ENCODE measurements at places on chromosomes 7 and 10.

GRCh38 chr10:49173201-49173772, 14.9 kb downstream of the TMEM273 start:
- DNase-seq = no peak

DNA sequence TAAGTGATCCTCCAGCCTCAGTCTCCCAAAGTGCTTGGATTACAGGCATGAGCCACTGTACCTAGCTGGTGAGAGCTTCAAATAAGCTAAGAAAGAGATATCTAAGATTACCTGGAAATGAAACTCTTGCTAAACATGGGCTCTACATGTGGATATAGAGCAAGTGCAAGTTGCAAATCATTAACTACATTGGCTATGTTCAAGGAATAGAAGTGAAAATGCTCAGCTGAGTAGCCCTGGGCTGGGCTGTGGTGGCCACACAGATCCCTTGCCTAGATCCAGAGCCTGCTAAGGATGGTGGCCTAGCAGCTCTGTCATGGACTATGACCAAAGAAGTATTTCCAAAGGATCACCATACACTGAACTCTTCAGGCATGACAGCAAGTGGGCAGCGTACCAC, 209.3 kb downstream of the PLXNA4 start:
- peak; percentile 18 for DNase-seq

GRCh38 chr10:109922358-109922975, 844 bp downstream of the XPNPEP1 start:
- DNase-seq = peak; percentile 38

DNA sequence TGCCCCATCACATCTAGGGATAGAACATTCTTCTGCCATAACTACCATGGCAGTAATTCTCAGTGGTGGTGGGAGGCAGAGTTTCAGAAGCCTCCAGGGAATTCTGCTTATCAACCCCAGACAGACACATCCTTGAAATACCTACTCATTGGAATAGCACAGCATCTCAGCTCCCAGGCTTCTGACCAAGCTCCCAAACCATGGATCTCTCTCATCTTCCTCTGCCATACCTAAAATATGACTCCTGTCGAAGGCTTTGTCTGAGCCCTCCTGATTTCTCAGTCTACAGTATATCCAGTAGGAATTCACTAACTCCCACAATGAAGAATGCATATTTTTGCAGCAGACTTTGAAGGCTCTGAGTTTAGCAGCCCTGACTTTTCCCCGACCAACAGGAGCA, 687.5 kb downstream of the GRID1 start:
- DNase-seq = no peak

DNA sequence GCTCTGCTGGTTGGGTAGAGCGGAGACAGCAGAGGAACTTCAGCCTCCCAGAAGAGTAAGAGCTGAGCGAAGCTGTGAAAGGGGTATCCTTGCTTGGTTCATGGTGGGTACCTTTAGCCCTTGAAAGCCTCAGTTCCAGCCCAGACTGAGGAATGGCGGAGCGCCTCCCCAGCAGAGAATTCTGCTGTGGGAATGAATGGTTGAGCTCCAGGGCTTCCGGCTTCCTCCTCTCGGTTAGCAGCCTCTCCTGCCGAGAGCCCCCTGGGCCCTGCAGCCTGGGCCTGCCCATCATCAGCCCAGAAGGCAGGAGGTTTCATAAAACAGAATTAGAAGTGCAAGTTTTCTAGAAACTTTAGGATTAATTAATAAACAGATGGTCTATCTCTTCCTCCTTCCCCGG, 79.9 kb upstream of the ANLN start:
- no peak for DNase-seq

DNA sequence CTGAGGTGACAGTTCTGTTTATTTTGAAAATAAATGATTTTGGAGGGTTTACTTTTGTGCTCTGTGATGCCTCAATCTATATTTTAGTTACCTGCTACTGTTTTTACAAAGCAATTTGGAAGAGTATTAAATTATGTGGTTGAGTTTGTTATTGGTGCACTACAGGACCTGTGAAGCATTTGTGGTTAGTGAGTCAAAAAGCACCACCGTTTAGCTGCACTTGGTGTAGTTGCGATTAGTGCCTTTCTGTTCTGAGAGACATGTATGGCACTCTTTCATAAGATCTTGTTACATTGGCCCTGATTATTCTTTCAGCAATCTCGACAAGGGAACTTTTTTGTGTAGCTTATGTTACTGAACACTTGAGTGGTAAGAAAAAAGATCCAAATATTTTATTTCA, 132.2 kb downstream of the BBS9 start:
- DNase-seq = no peak

DNA sequence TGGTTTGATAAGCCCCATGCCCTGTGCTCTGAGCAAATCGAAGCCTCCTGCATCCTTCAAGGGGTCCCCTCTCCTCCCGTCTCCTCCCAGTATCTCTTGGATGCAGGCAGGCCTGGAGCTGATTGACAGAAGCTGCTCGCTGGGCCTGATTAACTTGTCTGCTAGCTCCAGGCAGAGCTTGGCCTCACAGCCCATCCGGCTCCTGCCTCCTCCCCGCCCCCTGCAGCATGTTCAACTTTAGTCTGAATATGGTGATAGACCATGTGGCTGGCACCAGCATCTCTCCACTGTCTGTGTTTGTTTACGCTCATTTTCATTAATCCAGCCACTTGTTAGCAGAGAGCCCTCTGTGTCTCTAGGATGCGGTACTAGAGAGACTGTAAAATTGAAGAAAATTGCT, 432.2 kb downstream of the DPP6 start:
- no peak for DNase-seq

- peak; percentile 84 for DNase-seq
Measured at GRCh38 chr7:2760098-2760889, 72.3 kb downstream of the AMZ1 start.

DNA sequence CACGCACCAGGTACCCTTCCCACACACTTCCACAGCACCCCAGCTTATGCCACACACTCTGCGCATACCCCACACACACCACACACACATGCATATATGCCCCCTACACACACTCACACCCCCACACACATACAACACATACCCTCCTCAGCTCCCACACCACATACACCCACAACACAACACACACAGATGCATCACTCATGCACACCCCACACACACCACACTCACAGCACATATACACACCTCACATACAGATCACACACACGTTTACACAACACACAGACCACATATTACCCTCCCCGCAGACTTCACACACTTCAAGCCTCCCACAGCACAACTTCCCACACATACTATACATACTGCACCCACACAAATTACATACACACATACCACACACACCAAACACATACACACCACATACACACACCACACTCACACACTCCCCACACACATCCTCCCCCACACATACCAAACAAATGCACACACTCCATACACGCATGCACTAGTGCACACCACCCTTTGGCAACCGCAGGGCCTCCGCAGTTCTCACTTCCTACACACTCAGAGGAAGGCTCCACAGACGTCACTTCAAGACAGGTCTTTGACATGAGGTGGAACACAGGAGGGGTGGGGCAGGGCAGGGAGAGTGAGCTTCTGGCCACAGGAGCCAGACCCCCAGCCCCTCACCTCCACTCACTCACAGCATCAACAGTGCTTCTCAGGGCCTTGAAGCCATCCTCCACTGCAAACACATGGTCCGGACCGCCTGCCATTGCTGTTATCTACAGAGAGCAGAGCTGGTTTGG, 18.5 kb upstream of the ANTXRL start:
- no peak for DNase-seq

- peak; percentile 59 for DNase-seq
Measured at GRCh38 chr7:85191383-85191782, 4.5 kb upstream of the SEMA3D start.

DNA sequence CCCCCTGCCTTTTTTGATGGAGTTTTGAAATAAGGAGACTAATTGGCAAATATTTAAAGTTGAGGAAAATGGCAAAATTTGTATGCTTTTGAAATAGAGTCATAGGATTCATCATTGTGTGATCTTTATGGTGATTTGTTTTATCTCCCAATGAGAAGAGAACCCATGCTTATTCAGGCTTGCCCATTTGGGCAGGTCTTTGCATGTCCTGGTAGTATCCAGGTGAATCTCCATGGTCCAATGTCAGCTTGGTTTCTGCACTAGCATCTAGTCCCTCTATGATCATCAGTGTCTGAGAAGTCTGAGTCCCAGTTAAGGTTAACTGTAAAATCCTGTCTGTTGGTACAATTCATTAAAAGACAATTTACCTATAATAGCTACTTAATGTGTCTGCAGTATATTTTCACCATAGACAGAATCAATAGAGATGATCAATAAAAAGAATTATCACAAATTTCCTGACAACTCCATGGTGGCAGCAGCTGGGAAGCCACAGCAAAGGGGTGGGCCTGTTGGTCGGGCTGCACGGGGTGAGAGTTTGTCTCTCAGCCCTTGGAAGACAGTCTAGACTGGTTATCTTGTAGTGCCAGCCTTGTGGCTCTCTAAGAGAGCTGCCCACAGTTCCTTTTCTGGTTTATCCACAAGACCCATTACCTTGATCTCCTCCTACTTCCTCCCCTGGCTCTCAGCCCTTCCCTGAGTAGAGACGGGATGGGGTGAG, 22.2 kb upstream of the BMPER start:
- DNase-seq = peak; percentile 50

- no peak for DNase-seq
Measured at GRCh38 chr7:90891529-90891928, 295.4 kb downstream of the CDK14 start.

GRCh38 chr10:121860810-121861209, 67.0 kb downstream of the ATE1 start:
- peak; percentile 66 for DNase-seq

DNA sequence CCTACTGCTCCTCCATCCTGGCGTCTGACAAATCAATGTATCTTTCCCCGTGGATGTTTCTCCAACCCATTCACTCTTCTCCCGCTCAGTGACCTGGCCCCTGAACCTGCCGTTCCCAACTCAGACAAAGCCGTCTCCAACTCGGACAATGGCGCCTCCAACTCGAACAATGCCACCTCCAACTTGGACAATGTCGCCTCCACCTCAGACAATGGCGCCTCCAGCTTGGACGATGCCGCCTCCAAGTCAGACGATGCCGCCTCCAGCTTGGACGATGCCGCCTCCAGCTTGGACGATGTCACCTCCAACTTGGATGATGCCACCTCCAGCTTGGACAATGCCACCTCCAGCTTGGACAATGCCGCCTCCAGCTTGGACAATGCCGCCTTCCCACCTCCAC, 608.6 kb downstream of the DNAJB6 start:
- DNase-seq = no peak

GRCh38 chr7:484356-485101, 35.1 kb downstream of the PDGFA start:
- DNase-seq = no peak

GRCh38 chr7:147081117-147081516, 964.5 kb downstream of the CNTNAP2 start:
- DNase-seq = no peak

GRCh38 chr7:138223402-138223879, 147.2 kb downstream of the AKR1D1 start:
- no peak for DNase-seq

DNA sequence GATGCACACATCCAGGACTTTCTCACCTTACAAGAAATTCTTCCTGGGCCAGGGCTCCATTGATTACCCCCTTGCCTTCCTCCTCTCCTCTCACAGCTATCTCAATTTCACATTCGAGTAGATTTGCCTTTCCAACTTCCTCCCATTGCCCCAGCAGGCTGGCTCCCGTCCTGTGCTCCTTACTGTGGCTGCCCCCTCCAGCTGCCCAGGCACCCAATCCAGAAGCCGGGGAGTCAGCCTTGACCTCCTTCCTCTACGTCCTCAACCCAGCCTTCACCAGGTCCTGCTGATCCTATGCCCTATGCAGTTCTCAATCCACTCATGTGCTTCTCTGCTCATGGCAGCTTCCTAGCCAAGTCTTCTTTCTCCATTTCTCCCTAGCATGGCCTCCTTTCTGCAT, 85.7 kb upstream of the GPR26 start:
- no peak for DNase-seq

DNA sequence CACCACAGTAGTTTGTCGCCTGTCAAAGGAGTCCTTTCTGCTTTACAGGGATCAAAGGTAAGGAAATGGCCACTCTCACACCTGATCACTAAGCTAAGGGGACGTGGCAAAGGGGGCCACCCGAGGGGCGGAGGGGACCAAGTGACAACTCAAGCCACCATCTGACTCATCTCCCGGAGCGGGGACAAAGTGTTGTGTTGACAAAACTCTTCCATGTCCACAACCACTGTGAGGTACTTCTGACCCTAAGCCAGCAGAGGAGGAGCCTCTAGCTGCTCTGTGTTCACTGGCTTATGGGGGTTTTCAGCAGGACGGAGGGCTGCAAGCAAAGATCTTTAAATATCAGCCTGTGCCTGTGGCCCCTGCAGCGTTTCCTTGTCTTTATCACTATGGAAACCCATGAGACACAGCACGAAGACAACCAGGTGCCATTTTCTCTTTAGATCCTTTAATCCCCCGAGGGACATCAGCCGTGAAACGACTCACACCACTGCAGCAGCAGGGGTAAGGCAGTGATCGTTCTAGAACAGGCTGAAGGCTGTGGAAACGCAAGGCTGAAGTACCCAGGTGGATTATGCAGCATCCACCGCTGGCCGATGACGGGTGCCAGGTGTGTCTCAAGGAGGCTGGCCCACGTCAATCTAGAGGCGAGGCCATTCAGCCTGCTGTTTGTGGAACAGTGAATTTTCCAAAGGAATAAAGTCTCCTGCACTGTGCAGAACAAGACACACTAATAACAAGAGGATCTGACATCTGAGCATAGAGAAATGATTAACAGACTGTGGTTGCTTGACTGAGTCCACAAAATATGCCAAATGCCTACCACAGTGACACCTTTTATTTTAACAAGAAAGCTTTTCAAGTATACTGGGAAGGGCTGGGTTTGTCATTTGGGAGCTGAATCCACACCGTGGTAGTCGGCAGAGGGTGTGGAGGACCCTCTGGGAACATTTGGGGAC, 26.6 kb upstream of the DDC start:
- DNase-seq = peak; percentile 97

DNA sequence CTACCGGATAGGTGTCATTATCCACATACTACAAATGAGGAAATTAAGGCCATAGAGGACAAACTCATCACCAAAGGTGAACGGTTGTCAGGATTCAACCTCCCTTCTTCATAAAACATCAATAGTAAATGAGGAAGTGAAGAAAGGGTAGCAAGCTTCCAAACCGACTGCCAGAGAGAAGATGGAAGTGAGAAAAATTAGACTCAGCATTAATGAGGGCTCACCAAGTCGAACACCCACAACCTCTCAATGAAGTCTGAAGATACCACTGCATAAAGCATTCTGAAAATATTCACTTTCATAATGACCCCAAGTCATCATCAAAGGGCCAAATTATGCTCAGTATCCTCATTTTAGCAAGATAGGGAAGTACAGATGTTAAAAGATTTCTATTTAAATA, 29.6 kb downstream of the ABCB4 start:
- DNase-seq = no peak
